ENCODE measurements at places on chromosomes 11 and 22. TPM values are rescaled to one million over a fixed set of nuclear protein-coding genes. Genes with fewer than 3 reads are reported as not detected.

DNA sequence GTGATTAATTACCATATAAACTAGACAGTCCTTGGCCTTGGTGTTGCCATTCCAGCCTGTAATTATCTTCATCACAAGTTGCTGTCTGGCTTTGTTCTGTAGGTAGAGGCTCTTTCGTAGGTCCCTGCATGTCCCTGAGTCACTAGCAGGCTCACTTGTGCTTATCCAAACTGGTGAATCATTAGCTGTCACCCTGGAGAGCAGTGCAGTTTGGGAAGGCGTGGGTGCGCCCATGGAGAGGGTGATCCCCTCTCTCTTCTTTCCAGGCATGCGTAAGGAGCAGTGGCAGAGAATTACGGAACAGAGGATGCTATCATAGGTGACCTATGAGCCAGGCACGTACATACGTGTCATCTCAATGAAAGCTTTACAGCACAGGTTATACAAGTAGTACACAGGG is 11.0 kb upstream of the EHF start:
- peak; percentile 55 for DNase-seq

DNA sequence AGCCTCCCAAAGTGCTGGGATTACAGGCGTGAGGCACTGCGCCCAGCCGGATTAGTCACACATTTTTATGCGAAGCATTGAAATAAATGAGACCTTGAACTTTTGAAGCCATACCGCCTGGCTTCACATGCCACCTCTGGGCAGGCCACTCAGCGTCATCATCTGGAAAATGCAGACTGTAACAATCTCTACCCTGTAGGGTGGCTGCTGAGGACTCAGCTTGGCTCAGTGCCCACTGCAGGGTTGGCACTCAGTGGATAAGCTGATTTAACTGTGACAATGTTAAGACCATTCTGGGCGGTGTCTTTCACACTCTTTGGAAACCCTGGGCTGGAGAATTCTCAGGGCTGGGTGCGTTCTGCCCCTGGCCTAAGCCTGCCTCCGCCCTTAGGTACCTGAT is 8.5 kb downstream of the SH3BP1 start:
- peak; percentile 91 for DNase-seq

DNA sequence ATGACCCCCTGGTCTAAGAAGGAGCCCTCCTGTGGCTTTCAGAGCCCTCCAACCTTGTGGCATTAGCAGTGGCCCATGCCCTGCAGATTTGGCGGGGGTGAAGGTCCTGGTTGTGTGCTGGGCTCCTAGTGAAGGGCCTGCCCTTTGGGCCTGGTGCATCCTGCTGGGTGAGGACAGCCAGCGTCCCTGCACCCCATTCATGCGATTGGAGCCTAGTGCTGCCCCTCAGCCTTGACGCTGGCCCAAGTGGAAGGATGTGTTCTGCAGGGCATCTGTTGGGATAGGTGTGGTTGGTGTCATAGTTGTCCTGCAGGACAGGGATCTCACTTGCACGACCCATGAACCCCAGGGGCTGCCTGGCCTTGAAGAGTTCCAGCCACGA is 28.1 kb upstream of the DGCR8 start:
- no peak for DNase-seq

Gene RTN3
- 142 TPM for total RNA-seq
